ENCODE measurements at places on chromosomes 12 and 14.

DNA sequence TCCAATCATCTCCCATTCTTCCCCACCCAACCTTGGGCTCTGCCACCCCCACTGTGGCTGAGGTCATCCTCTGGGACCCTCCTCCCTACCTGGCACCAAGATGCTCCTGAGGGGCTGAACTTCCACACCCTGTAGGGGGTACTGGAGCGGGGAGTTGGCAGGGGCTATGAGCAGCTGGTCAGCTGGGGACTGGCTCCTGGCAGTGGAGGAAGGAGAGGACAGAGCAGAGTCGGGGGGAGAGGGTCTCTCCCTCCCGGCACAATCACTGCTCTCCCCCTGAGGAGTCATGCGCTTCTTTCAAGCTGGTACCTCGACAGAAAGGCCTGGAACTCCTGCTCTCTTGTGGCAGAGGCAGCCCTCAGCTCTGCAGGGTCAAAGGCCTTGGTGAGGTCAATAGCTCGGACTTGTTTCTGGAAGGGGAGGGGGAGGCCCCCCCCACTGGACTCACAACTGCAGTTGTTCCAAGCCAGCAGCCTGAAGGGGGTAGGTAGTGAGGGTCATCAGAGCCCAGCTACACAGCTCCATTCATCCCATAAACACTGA, 2.0 kb downstream of the B4GALNT1 start:
- DNase-seq: no peak

DNA sequence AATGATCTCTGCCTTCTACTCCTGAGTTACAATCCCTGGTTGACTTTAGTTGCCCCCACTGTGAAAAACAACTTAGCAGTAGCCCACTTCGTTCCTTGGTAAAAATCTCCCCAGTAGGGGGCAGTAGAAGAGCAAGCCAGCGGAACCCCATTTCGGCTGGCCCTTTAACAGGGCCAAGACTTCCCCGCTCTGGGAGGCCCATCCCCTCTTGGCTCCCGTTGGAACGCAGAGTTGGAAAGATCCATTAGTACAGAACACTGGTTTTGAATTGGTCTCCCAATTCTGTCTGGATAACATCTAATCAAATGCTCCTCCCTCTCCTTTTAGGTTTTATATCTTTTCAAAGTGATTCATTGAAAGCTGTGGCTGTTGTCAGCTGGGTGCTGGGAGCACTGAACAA, 1133.3 kb downstream of the BCL11B start:
- DNase-seq: peak; percentile 41

- DNase-seq: no peak
Observed at GRCh38 chr12:32906399-32907165, 10.0 kb upstream of the PKP2 start.

DNA sequence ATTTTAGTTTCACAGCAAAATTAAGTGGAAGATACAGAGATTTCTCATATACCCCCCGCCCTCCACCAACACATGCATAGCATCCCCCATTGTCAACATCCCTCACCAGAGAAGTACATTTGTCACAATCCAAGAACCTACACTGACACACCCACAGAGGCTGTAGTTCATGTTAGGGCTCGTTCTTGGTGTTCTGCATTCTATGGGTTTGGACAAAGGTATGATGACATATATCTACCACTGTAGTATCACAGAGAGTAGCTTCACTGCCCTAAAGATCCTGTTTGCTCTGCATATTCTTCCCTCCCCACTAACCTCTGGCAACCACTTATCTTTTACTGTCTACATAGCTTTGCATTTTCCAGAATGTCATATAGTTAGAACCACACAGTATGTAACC, 444.6 kb upstream of the DCN start:
- no peak for DNase-seq

GRCh38 chr14:55698051-55698450, 118.0 kb downstream of the KTN1 start:
- DNase-seq: no peak

DNA sequence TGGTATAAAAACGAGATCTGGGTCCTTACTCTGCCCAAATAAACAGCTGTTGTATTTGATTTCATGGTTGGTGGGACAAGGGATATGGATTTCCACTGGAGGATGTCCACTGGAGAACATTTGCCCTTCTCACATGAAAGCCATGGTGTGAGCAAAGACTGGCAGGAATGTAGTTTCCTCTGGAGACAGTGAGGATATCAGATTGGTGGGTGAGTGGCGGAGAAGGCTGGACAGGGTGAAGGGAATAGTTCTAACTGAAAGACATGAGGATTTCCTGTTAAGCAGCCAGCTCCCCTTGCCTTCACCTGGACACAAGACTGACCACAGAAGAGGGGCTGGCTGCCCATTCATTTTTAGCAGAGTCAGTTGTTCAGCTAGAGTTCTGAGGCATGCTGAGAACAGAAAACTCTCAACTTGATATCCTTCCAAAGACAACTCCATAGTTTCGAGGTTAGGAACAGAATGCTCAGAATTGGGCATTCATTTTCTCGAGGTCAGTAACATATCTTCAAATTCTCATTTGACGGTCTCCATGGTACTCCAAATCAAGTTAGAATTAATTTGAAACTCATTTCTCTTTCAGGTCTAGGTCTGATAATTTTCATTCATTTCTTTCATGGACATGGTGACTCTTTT, 365.7 kb downstream of the LRIG3 start:
- no peak for DNase-seq

All from T-helper 9 cell (primary cell).